ENCODE measurements at places on chromosomes 3 and 15.

GRCh38 chr3:11548721-11549131, 95.0 kb downstream of the VGLL4 start:
- peak; percentile 54 for DNase-seq

- DNase-seq = no peak
These were observed 42.5 kb downstream of the SCN10A start for GRCh38 chr3:38773528-38773927.

GRCh38 chr3:66989241-66989640, 8.9 kb upstream of the KBTBD8 start:
- no peak for DNase-seq

GRCh38 chr15:76663529-76663928, 241.6 kb downstream of the SCAPER start:
- no peak for DNase-seq

All from DMS 273 treated with DMSO at 0.1 percent for 48 hours (cell line).